ENCODE measurements at places on chromosomes 5 and 9.

GRCh38 chr9:107425101-107426025, 64.2 kb downstream of the KLF4 start:
- peak; percentile 3 for DNase-seq

DNA sequence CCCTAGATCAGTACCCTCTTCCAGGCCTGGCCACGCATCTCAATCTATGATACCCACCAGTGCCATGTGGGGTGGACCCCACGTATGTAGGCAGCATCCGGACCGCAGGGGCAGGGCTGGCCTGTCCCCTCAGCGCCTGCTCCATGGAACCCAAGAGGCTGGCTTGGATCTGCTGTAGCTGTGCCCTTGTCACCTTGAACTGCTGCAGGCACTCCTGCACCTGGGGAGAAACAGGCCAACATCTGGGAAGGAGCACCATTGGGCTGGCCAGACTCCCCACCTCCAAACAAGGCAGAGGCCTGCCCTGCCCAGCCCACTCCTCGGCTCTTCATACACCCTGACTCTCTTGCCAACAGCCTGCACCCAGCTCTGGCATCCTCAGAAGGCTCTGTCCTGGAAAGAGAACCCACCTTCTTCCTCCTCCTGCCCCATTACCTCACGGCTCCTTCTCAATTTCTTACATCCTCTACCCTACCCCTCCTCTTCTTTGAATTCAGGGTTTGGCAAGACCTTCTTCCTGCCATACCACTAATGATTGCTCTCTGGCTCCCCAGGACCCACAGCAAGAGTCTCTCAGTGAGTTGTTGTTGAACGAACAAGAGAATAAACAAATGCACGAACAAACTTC, 7.7 kb downstream of the HK3 start:
- no peak for DNase-seq

GRCh38 chr5:76000582-76000981, 82.6 kb upstream of the SV2C start:
- DNase-seq: no peak

GRCh38 chr9:126720661-126721563, 83.9 kb upstream of the ZBTB43 start:
- no peak for DNase-seq

DNA sequence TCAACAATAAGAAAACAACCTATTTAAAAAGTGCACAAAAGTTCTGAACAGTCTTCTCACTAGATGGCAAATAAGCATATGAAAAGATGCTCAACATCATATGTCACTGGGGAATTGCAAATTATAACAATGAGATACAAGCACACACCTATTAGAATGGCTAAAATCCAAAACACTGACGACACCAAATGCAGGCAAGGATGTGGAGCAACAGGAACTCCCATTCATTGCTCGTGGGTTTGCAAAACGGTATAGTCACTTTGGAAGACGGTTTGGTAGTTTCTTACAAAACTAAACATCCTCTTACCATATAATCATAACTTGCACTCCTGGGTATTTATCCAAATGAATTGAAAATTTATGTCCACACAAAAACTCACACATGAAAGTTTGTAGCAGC, 100.9 kb upstream of the TBC1D2 start:
- DNase-seq: no peak

- DNase-seq: no peak
Measured at GRCh38 chr5:34005681-34006080, 2.2 kb downstream of the AMACR start.

GRCh38 chr9:117763314-117763713, 59.1 kb downstream of the TLR4 start:
- no peak for DNase-seq

- DNase-seq: no peak
Measured at GRCh38 chr5:29131285-29131684, 2062.2 kb upstream of the CDH6 start.

- DNase-seq: no peak
Measured at GRCh38 chr5:175388531-175388930, 55.5 kb downstream of the DRD1 start.

DNA sequence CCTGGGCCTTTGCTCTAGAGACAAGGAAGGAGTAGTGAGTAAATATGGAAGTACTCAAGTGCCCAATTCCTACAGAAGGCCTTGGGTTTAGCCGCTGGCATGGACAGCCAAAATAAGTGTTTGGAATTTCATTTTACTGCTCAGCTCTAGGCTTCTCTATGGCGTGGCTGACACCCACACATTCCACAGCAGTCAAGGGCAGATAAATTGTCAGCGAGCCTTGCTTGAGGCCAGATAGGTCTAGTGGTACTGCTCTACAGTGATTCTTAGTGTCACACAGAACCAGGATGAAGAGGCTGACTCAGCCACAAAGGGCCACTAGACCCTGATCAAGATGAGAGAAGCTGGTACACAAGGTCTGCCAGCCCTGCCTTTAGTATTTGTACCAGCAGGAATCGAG, 111.0 kb upstream of the NFIB start:
- no peak for DNase-seq

DNA sequence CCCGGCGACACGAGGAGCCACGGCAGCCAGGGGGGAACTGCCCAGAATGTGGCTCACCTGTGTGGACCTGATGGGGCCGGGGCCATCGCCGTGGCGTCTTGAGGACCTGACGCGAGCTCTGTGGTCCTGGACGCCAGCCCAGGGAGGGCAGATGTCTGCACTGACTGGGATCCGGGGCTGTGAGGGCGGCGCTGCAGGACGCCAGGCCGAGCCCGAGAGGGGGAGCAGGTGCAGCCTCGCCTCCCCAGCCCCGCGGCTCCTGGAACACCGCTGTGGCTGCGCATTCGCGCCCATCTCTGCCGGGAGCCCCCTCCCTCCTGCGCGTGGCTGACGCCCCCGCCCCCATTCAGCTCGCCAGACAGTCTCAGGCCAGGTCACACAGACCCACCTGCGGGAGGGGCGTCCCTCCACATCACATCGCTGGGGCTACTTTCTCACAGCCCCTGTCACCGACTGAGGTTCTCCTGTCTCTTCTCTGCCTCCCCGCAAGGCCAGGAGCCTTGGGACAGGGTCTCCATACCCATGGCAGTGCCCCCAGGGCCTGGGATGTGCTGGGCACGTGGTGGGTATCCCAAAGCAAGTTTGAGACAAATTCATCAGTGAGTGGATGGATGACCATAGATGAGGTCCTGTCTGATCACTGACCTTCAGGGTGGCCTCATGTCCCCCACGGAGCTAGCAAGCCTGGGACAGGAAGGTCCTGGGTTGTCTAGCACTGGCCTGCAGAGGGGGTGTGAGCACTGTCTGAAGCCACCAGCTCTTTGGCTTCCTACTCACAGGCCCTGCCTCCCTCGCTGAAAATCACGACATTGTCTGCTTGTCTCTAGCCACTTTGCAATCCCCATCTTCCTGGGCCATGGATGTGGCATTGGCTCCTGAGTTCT, 47.3 kb downstream of the RASGEF1C start:
- no peak for DNase-seq

DNA sequence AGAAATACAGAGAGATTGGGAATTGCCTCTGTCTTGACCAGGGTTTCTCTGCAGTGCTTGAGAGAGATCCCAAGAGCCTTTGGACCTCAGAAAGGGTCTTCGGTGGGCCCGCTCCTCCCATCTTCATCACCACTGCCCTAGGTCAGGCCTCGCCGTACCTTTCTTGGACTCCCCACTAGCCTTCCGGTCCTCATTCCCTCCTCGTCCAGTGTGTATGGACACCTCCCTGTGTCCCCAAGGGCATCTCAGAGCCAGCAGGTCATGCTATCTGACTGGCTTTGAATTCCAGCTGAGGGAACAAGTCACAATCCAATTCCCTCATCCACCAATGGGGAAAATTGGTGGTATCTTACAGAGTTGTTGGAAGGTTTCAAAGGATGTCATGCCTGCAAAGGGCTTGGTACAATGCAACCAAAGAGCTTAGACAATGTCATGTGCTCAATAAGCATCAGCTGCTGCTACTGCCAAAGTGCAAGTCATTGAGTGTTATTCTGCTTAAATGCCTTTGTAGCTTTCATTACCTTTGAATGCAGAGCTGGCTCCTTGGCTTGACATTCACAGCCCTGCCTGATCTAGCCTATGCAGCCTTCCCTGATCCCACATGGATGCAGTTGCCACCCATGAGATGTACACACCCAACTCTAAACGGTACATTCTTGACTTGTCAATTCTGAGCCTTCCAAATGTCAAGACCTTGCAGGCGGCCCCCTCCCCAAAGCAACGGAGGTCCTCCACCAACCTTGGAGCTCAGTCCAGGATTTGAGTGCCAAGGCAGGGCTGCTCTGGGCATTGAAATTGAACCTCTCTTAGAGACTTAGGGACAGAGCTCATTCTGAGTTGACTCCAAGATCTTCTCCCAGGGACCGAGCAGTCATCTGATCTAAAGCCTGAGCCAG, 58.0 kb downstream of the HRH2 start:
- no peak for DNase-seq

Measured in stimulated activated CD8-positive, alpha-beta memory T cell treated with anti-CD3 and anti-CD28 coated beads, Interleukin-4, amount 100 ng/mL, for 1 hour (primary cell).